ENCODE measurements at places on chromosomes 6 and 20. TPM values are rescaled to one million over a fixed set of nuclear protein-coding genes. Genes with fewer than 3 reads are reported as not detected.

PAX1 gene
- total RNA-seq, result not detected

ZBTB9 gene
- total RNA-seq, result 9.0 TPM

GRCh38 chr6:152232501-152233151 is 404.5 kb downstream of the SYNE1 start:
- H3K4me1 ChIP-seq, result peaks cover 24% of the 10 kb centered on the region
- H3K27ac ChIP-seq, result peak overlapping the region; percentile 83
- peak overlapping the region; percentile 65 for H3K4me3 ChIP-seq
- H3K27me3 ChIP-seq, result no peaks in the 10 kb centered on the region
- H3K36me3 ChIP-seq, result peaks cover 44% of the 10 kb centered on the region

NRSN1 gene
- not detected for total RNA-seq

GRCh38 chr6:169489563-169490245 is 212.1 kb downstream of the WDR27 start:
- DNase-seq, result no peak
- H3K36me3 ChIP-seq, result no peaks in the 10 kb centered on the region
- H3K4me3 ChIP-seq, result no peak overlapping the region

GRCh38 chr20:32731882-32732266 is 11.4 kb downstream of the COMMD7 start:
- H3K36me3 ChIP-seq, result peaks cover 29% of the 10 kb centered on the region
- no peak overlapping the region for H3K4me3 ChIP-seq
- peaks cover 23% of the 10 kb centered on the region for H3K4me1 ChIP-seq
- DNase-seq, result no peak
- H3K27me3 ChIP-seq, result no peaks in the 10 kb centered on the region
- H3K27ac ChIP-seq, result peak overlapping the region; percentile 50

DNA sequence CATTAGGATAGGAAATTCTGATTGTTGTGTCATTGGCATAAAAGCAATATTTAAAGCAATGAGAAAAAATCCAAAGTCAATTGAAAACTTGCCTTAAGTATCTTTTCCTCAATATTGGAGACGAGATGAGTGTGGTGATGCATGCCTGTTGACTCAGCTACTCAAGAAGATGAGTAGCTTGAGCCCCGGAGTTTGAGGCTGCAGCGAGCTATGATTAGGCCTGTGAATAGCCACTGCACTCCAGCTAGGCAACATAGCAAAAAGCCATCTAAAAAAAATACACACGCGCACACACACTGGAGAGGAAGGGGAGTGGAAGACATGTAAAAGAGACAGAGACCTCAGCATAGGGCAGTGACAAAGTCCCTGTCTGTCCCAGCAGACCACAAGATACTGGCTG is 9.7 kb upstream of the MARCKS start:
- no peak overlapping the region for H3K4me3 ChIP-seq
- H3K4me1 ChIP-seq, result no peaks in the 10 kb centered on the region
- no peaks in the 10 kb centered on the region for H3K36me3 ChIP-seq
- H3K27me3 ChIP-seq, result peaks cover 34% of the 10 kb centered on the region

DNA sequence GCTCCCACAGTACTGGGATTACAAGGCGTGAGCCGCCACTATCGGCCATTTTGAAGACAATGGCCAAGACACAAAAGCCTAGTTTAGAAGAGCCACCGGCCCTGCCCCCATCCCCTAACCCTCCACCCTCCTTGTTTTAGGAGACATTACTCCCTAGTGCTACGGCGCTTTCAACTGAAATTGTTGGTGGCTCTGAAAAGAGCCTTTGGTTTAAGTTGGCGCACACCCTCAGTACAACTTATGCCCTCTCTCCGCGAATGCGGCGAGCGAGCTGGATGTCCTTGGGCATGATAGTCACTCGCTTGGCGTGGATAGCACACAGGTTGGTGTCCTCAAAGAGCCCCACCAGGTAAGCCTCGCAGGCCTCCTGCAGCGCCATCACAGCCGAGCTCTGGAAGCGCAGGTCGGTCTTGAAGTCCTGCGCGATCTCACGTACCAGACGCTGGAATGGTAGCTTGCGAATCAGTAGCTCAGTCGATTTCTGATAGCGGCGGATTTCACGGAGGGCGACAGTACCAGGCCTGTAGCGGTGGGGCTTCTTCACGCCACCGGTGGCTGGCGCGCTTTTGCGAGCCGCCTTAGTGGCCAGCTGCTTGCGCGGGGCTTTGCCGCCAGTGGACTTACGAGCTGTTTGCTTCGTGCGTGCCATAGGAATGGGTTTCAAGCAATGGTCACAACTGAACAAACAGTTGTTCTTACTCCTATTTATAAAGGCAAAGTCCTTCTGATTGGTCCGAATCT is 114.9 kb upstream of the BTN3A2 start:
- peaks cover 30% of the 10 kb centered on the region for H3K4me1 ChIP-seq
- DNase-seq, result peak; percentile 85
- H3K4me3 ChIP-seq, result peak overlapping the region; percentile 84
- H3K27ac ChIP-seq, result peak overlapping the region; percentile 100
- no peaks in the 10 kb centered on the region for H3K27me3 ChIP-seq

COL21A1 gene
- total RNA-seq, result not detected

TRAPPC3L gene
- total RNA-seq, result not detected

DNA sequence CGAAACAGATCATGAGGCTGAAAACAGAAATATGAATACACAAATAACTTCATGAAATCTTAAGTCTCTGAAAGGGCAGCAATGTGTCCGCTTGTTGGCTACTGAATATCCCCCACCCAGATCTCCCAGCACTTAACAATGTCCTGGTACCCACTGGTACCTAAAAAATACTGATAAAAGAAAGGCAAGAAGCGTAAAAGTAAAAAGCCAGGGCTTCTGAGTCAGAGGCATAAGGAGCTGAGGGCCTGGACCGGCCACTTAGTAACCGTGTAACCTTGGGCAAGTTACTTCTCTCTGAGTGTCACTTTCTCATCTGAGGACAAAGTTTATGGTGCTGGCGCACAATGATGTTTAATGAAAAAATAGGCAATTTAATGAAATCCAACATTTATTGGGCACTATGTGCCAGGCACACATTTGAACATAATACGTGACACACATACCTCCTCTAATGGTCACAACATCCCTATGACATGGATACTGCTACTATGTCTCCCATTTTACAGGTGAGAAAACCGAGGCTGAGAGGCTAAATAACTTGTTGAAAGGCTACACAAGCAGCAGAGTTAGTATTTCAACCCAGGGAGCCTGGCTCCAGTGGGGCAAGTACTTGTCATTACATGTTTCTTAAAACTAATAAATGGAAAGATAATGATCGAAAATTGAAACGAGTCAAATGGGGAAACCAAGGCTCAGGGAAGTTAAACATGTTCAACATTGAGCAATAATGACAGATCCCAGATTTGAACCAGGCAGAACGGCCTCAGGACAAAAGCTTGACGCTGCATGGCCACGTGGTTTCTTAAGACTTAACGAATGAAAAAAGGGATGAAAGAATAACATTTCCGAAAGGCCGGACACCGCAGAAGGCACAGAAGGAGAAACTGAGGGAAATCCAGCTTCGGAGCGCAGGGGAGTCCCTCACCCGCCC is 828 bp downstream of the TP53RK start:
- H3K4me1 ChIP-seq, result peaks cover 40% of the 10 kb centered on the region
- H3K27me3 ChIP-seq, result no peaks in the 10 kb centered on the region
- peaks cover 22% of the 10 kb centered on the region for H3K36me3 ChIP-seq
- no peak for DNase-seq
- H3K4me3 ChIP-seq, result peak overlapping the region; percentile 85

DNA sequence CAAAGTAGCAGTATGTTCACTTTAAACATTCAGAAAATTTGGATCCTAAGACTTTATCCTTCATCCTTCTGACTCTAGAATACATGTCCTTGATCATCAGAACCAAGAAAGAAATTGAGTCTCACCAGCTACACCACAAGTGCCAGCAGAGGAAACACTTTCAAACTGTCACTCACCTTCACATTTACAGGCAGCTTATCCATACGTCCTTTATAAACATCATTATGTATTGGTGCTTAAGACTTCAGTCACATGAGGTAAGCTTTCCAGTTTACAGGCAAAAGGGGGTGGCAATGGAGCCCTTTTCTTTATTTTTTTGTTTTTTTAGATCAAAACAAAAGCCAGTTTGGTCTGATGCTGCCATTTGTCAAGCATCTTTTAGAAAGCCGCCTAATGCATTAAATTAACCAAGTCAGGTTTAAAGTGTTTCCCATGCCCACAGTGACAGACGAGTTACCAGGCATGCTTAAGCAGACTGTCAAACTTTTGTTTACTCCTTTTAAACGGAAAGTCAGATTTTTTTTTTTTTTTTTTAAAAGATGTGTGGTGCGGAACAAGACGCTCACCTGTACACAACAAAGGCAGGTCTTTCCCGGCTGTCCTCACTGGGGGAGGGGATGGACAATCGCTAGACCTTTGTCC is 952 bp upstream of the BRPF3 start:
- H3K36me3 ChIP-seq, result peaks cover 22% of the 10 kb centered on the region
- H3K27ac ChIP-seq, result peak overlapping the region; percentile 74
- peak overlapping the region; percentile 66 for H3K4me3 ChIP-seq
- peaks cover 32% of the 10 kb centered on the region for H3K4me1 ChIP-seq
- H3K27me3 ChIP-seq, result peaks cover 2% of the 10 kb centered on the region
- no peak for DNase-seq

DNA sequence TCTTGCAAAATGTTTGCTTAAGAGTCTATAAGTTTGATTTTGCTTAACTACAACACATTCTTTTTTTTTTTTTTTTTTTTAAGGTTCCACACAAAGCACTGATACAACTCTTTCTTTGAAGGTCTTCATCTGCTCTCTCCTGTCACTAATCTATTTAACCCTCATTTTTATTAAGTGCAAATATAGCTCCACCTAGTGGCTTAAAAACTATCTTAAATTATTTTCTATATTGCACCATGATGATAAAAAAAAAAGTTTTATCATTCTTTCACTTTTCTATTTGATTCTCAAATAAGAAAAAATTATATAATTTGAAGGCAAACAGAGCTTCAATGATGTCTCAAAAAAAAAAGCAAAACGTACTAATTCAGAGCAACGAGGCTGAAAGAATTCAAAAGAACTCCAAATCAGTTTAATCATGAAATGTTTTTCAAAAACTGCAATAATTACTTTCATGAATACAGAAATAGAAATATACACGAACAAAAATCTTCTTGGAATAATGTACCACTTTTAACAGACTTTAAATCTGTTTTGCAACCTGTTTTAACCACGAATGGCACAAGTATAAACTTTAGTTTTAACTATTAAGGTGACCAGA is 12.8 kb downstream of the ESF1 start:
- peaks cover under 1% of the 10 kb centered on the region for H3K4me1 ChIP-seq
- no peak for DNase-seq

- no peak overlapping the region for H3K27ac ChIP-seq
- no peaks in the 10 kb centered on the region for H3K27me3 ChIP-seq
- DNase-seq, result no peak
- peaks cover 30% of the 10 kb centered on the region for H3K4me1 ChIP-seq
- peaks cover 2% of the 10 kb centered on the region for H3K36me3 ChIP-seq
These were observed 8.9 kb upstream of the FBXO9 start for GRCh38 chr6:53056273-53056672.

DNA sequence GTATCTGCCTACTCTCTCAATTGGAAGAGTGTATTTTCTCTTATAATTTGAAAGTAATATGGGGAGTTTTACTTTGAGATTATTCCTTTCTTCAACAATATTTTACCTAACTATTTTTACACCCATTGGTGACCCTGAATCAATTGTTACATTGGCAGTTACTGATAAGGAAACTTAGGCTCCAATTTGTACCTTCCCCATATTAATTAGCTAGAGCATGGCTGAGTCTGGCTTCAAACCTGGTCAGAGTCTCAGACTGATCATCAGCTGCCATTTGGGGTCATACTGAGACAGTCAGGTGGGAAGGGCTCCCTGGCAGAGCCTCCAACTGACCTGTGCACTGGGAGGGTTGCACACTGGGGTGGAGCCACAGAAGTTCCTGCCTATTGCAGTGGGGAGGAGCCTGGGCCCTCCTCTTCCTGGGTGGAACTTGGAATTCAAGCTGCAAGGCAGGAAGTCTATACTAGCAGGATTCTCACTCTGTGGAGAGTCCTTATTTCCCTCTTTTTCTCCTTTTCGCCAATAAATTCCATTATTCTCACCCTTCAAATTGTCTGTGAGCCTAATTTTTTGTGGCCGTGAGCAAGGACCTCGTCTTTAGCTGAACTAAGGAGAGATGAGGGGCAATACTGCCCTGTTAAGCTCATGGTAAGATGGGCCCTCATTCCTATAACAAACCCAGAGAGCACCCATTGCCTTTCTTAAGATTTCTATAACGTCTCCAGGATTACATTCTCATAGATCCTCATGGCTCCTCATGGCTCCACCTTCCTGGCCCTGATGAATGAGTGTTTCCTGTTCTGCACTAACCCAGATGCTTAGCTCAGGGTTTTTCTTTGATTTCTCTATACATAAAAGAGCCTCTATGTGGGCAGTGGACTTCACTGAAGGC is 285.1 kb downstream of the ADGB start:
- no peak overlapping the region for H3K4me3 ChIP-seq
- H3K36me3 ChIP-seq, result no peaks in the 10 kb centered on the region
- H3K27me3 ChIP-seq, result peaks cover 3% of the 10 kb centered on the region
- H3K27ac ChIP-seq, result no peak overlapping the region

CCNC gene
- 36.8 TPM for total RNA-seq
